ENCODE measurements at places on chromosomes 7 and 10.

DNA sequence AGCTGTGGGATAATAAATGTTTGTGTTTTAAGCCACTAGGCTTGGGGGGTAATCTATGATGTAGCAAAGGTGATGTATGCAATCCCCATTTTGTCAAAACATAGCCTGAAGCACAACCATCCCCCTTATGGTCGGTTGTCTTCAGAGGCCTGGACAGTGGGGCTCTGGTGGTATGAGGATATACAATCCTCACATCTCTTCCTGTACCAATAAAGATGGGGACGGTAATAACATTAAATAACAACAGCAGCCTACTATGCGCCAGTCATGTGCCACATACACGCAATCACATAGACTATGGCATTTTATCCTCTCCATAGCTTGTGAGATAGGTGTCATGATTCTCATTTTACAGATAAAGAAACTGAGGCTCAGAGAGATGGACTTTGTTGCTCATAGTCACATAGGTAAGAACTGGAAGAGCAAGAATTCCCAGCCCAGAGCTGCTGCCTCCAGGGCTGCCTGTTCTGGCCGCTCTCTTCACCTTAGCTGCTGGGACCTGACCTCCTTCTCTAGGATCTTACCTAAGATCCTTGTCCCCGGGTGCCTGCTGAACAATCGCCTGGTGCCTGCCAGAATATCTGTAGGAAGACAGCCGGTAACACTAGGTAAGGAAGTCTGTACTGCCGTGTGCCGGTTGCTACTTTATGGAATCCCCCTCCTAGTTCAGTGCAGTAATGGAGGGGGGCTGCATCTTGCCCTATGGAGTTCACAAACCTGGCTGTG lies 108.6 kb downstream of the ARHGAP22 start:
- no peak for DNase-seq

DNA sequence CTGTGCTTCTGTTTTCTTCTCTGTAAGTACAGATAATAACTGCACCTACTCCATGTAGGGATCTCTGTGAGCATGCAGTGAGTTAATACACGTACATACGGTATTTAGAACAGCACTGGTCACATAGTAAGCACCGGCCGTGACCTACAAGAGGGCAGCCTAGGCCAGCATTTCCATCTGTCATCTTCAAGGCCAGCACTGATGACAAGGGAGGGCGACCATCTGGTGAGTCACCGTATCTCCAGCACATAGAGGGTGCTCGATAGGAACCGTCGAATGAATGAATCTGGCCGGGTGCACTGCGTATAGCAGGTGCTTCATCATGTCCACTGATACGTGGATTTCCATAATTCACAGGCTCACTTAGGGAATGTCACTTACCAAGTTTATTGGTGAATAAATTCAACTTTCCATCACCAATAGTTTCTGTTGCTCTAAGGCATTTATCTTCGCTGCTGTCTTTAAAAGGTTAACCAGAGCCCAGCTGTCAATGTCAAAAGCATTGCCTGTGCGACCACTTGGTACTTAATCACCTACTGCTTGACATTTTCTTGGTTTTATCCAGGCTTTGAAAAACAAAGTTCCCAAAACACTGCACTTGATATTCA lies 8.3 kb downstream of the NOD1 start:
- DNase-seq = no peak

GRCh38 chr10:49309691-49310411 lies 10.9 kb downstream of the C10orf71 start:
- DNase-seq = no peak

GRCh38 chr10:24616536-24616935 lies 107.2 kb downstream of the ARHGAP21 start:
- no peak for DNase-seq

GRCh38 chr10:42491001-42491592 lies 147.3 kb downstream of the ZNF33B start:
- no peak for DNase-seq

- no peak for DNase-seq
These were observed 1291.5 kb downstream of the TYW1 start for GRCh38 chr7:68288144-68288593.

DNA sequence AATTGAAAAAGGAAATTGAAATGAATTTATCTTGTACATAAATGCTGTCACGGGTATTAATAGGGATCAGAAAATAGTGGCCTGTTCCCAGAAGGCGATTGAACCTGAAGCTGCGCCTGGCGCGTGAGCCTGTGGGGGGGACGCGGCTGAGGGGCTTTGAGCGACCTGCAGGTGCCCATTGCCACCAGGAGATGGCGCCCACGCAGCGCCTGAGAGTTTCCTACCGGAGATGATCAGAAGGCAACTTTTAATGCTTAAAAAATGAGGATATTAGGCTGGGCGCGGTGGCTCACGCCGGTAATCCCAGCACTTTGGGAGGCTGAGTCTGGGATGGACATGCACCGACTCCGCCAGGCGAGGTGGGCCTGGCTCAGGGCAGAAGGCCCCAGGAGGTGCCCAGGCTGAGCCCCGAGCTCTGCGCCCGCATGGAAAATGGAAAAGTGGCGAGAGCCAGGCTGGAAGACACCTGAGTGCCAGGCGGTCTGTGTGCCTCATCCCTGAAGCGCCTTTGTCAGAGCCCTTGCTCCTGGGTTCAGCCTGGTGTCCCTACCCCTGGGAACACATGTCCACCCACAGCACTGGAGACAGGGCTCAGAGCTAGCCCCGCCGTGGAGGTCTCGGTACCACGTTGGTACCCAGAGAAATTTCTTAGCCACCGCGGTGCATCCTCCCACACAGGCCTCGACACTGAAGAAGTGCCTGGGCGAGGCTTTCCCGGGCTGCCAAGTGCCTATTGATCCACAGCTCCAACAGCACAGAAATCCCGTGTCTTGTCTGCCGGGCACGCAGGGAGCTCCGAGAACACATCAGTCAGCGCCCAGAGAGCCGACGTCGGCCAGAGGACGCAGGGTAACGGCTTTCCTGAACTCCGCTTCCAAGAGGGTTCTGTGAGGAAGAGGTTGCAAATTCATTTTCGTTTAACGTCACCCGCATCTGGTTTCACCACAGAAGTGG lies 117.4 kb downstream of the INPP5A start:
- peak; percentile 75 for DNase-seq

GRCh38 chr7:117435475-117436043 lies 8.3 kb upstream of the ASZ1 start:
- peak; percentile 2 for DNase-seq

GRCh38 chr10:69090685-69091084 lies 2.8 kb downstream of the SRGN start:
- DNase-seq = no peak

- DNase-seq = no peak
These were observed 83.6 kb downstream of the CSTF2T start for GRCh38 chr10:51615764-51616298.

DNA sequence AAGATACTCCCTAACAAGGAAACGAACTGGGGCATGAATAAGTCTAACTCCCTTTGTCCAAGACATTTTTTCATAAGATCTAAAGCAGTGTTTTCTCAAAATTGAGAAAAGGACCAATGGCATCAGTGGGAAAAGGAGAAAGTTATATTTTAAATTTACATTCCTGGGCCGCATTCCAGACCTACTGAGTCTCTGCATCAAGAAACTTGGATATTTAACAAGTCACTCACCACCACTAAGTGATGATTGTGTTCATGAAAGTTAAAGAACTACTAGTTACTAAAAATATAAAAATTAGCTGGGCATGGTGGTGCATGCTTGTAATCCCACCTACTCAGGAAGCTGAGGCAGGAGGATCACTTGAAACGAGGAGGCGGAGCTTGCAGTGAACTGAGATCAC lies 149.6 kb upstream of the MEOX2 start:
- DNase-seq = no peak

- no peak for DNase-seq
These were observed 31.9 kb downstream of the MICU1 start for GRCh38 chr10:72593963-72594362.

DNA sequence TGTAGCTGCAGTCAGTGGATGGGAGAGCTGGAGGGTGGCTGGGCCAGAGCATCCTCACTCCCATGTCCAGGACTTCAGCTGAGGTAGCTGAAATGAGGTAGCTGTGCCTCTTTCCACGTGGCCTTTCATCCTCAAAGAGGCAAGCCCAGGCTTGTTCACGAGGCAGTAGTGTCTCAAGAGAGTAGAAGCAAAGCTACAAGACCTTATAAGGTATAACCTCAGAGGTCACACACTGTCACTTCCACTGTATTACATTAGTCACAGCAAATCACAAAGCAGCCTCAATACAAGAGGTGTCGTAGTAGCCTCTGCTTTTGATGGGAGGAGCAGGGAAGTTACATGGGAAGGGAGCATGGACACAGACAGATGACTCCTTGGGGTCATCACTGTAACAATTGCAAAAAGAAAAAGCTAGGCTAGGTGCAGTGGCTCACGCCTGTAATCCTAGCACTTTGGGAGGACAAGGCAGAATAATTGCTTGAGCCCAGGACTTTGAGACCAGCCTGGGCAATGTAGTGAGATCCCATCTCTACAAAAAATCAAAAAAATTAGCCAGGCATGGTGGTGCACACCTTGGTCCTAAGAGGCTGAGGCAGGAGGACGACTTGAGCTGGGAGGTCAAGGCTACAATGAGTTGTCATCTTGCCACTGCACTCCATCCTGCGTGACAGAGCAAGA lies 97.5 kb downstream of the SKIDA1 start:
- DNase-seq = peak; percentile 24

DNA sequence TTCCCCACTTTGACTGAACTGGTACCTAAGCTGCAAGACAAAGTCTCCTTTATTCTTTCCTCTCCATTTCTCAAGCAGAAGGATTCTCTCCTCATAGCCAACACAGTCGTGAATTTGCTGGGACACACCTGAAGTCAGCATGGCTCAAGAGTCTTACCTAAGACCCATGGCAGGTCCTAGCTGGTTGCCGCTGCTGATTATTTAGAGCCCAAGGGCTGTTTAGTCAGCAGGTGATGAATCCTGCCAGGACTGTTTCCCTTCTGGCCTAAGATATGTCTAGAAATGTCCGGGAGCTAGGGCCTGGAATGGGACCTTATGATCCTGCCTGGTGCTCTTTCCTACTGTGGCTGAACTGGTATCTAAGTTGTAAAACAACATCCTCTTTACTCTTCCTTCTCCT lies 82.8 kb downstream of the AHCYL2 start:
- no peak for DNase-seq

DNA sequence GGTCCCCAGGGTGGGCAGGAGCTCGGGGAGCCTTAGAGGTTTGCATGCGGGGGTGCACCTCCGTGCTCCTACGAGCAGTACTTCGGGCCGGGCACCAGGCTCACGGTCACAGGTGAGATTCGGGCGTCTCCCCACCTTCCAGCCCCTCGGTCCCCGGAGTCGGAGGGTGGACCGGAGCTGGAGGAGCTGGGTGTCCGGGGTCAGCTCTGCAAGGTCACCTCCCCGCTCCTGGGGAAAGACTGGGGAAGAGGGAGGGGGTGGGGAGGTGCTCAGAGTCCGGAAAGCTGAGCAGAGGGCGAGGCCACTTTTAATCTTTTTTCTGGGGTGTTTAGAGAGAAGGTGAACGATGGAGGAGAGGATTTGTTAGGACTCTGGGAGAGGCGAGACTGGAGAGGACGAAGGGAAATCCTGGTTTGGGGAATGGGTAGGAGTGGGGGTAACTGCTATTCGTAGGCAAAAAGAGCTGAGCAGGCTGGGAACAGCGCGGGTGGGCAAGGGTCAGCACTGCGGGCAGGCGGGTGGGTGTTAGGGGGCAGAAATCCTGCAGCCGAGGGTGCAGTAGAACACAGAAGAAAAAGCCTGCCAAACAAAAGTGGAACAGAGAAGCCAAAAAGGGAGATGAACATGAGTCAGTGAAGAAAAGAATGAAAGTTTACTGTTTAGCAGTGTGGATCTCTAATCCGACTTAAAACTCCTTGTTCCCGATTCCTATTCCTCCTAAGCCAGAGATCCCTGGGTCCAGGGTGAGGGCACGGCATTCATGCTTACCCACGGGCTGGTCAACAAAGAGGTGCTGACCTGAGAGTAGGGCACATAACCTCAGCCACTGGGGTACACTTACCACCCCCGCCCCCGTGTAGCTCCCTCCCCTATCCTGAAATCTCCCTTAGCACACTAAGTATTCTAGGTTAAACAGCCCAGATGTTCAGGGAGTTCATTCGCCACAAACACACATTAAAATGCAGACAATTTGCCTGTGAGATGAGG lies 26.9 kb downstream of the PRSS2 start:
- no peak for DNase-seq

- peak; percentile 93 for DNase-seq
These were observed 202.6 kb upstream of the FOXK1 start for GRCh38 chr7:4479367-4480039.

GRCh38 chr7:44257618-44258422 lies 57.0 kb downstream of the YKT6 start:
- DNase-seq = peak; percentile 89

GRCh38 chr7:87635921-87636320 lies 7.7 kb downstream of the RUNDC3B start:
- no peak for DNase-seq

GRCh38 chr7:89183712-89184111 lies 388.2 kb upstream of the TEX47 start:
- peak; percentile 12 for DNase-seq

DNA sequence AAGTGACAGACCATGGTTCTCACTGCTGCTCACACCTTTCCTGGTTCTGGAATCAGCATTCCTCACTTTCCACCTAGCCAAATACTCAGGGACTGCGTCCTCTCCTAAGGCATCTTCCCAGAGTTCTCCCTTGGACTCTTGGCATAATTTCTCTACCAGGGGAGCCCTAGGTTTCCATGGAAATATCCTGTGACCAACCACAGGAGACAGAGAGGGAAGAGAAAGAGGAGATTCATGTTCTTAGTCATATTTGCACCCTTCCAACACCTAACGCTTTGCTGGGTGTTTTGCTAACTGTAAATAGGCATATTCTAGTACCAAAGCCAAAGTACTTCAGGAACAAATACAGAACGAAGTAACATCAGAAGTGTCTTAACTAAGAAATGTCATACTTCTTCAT lies 28.6 kb downstream of the DENND11 start:
- DNase-seq = no peak

DNA sequence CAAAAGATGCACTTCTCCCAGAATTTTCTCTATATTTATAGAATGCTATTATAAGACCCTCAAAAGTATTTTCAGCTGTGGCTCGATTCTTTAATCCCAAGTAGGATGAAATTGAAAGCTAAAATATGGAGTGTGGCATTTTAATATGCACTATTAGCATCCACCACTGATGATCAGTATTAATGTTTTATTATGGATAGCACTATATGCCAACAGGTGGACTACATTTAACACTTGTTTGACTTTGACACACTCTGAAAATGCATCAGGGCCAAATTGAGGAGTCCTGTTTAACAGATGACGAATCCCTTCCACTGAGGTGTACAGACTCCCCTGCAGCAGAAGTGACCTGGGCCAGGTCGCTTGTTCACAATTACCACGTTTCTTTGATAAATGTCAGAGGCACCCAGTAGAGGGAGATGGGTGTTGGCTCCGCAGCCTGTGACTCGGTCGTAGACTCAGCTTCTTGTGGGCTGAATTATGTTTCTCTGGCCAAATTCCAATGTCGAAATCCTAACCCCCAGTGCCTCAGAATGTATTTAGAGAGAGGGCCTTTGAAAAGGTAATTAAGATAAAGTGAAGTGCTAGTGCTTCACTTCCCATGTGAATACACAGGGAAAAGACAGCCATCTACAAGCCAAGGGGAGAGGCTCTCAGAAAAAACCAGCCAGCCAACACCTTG lies 48.1 kb downstream of the WIPF3 start:
- peak; percentile 48 for DNase-seq
